ENCODE measurements at places on chromosomes 13 and 19. TPM values are rescaled to one million over a fixed set of nuclear protein-coding genes. Genes with fewer than 3 reads are reported as not detected.

The SPACA7 gene
- not detected for total RNA-seq

The SIGLEC7 gene
- not detected for total RNA-seq

The AMH gene
- total RNA-seq: 19.8 TPM

The LIM2 gene
- total RNA-seq: not detected

The RNF225 gene
- total RNA-seq: 0.12 TPM

The OR7A17 gene
- not detected for total RNA-seq

The WTIP gene
- 33.4 TPM for total RNA-seq

The ONECUT3 gene
- total RNA-seq: not detected

The ZNF723 gene
- total RNA-seq: not detected

The DLEU7 gene
- total RNA-seq: not detected

Data from A549 treated with CORT108297 at 1 μM for 4 hours (cell line).